Non-pigmented ciliary epithelial cell (primary cell): ENCODE measurements at places on chromosomes 13 and 19.

DNA sequence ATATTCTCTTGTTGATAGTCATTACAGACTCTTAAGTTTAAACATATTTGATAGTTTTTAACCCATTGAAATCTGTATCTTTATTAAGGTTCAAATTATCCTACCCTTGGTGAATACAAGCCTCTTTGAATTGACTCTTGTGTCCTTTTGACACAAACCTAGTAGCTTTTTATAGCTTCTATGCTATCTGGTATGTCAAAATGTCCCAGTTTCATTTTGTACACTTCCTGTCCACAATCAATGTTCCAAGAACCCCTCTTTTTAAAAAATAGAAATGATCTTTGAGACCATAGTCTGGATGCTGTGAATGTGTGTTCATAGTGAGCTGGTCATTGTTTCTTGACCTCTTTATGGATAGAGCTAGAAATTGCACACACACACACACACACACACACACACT lies 39.2 kb upstream of the FGF14 start:
- DNase-seq = no peak

GRCh38 chr13:32426990-32427851 lies 709 bp downstream of the N4BP2L1 start:
- DNase-seq = no peak

DNA sequence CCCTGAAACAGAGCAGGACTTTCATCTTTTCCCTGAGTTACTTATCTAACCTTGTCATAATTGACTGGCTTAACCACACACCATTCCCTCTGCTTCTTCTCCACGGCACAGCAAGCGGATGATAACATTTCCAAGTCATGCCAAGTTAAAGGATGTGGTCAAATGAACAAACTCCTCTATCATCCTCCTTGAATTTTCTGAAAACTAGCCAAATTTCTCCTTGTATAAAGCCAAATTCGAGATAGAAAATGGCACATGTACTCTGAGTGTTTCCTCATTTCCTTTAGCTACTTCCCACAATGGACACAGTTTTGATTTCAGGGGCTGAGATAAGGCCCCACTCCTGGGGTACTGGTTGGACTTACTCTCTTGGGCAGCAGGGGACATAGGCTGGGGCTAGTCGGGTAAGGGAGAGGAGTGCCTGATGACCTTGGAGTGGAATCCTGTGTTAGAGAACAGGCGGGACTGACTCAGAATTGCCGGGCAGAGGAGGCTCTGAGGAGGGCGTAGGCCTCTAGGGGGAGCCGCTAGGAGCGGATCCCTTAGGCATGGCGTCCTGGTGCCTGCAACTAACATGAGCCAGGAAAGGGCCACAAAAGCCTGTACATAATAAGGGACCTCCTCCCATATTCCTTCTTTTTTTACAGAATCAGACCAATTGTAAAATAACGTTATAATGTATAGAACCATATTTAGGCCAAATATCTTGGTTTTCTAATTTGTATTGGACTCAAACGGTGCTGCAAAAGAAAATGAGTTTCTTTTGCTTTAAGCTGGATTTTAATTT lies 20.3 kb upstream of the TMTC4 start:
- no peak for DNase-seq

- no peak for DNase-seq
These were observed 7.4 kb downstream of the ISYNA1 start for GRCh38 chr19:18430417-18431144.

- DNase-seq = no peak
These were observed 183.1 kb downstream of the KATNAL1 start for GRCh38 chr13:30124131-30124768.
